NCI-H460 (cell line): ENCODE measurements at places on chromosomes 6 and 20. TPM values are rescaled to one million over a fixed set of nuclear protein-coding genes. Genes with fewer than 3 reads are reported as not detected.

The TPX2 gene
- 105 and 106 TPM in 2 replicates for total RNA-seq

The DNMT3B gene
- 1.0 and 2.2 TPM in 2 replicates for total RNA-seq

The GLP1R gene
- total RNA-seq, result not detected in 2 replicates

DNA sequence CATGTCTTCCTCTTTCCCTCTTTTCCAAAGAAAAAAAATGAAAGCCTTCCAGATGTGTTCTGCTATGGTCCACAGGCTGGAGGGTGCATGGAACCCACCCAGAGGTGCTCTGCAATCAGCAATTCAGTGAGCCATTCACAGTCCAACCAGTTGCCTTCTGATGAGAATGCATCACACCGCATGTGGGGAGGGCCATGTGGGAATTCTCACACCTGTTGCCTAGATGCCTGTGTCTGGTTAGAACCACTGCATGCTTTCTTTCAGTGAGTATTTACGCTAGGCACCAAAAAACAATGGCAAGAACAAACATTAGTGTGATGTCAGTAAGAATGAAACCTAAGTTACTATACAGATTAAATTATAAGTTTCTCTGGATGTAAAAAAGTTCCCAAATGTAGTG is 311.6 kb upstream of the CDYL start:
- DNase-seq, result no peak

DNA sequence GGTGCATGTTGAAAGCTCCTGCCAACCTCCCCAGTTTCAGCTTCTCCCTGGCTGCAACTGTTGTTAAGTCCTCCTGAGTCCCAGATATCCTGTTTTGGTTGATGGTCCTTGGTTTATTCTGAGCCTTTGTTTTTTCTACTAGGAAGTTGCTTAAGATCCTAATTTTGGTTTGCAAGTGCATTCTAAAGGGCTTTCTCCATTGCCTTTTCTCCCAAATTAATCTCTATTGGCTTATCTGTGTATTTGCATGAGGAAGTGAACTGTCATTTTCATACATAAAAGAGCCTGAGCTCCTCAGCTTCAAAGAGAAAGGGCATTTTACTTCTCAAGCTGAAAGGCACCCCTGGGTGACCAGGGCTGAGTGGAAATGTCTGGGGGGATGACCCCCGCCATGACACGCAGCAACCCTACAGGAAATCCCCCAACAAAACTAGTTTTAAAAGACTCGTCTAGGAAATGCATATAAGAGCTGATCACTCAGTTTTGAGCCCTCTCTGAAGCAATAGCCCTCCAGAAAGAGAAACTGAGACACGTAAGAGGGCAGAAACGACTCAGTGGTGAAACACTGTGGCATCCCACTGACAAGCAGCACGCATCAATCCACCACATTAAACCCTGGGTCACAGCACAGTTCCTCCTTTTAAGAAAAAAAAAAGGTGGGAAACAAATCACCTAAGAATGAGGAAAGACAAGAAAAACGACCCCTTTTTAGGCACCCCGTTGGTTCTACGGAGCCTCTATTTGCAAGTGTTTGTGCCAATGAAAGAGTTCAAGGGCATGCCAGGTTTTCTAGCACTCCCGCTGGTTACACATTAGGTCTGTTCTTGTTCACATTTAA is 140.9 kb downstream of the THBS2 start:
- DNase-seq, result no peak

DNA sequence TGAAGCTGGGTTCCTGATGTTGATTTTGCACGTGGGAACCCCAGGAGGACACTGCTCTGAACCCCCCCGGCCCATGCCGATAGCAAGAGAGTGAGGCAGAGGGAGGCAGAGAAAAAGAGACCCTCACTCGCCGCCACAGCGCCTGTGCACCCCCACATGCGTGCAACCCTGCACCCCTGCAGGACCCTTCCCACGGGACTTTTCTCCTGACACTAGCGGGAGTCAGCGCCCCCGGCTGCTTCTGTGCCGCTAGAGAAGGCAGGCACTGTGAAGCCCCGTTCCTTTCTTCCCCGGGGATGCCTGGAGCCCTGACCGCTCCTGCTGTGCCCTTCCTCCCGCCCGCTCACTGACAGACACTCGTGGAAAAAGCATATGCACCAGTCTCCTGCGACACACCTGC is 67.4 kb downstream of the GMPR start:
- no peak for DNase-seq

GRCh38 chr20:35172434-35172806 is 548 bp downstream of the PROCR start:
- no peak for DNase-seq
